ENCODE measurements at places on chromosomes 3 and 15.

DNA sequence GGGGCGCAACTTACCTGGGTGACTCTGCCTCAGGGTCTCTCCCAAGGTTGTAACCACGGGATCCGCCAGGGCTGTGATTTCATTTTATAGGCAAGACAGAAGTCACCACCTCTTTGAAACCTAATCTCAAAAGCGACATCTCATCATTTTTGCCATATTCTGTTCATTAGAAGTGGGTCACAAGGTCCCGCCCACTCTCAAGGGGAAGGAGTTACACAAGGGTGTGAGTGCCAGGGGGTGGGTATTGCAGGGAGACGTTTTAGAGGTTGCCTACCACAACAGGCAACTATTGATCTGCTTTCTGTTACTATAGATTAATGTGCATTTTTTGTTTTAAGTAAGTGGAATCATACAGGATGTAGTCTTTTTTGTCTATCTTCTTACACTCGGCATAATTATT lies 56.6 kb upstream of the ADPGK start:
- no peak for DNase-seq

DNA sequence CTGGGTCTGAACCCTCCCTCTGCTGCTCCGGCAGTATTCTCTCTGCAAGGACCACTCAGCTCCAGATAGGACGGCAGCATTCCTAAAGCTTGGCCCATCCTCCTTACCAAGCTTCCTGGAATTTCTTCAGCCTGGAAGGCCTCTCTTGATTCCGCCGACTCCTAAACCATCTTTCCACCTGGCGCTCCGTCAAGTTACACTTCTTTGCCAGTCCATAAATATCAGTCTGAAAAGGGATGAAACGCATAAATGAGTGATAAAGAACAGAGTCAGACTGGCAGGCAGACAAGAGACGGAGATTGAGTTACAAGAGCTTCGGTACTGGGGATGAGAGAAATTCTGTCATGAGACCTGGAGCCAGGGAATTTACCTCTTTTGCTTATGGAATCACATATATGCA lies 44.3 kb downstream of the CERS3 start:
- DNase-seq: no peak

- no peak for DNase-seq
Observed at GRCh38 chr3:33089515-33089914, 7.4 kb downstream of the GLB1 start.

DNA sequence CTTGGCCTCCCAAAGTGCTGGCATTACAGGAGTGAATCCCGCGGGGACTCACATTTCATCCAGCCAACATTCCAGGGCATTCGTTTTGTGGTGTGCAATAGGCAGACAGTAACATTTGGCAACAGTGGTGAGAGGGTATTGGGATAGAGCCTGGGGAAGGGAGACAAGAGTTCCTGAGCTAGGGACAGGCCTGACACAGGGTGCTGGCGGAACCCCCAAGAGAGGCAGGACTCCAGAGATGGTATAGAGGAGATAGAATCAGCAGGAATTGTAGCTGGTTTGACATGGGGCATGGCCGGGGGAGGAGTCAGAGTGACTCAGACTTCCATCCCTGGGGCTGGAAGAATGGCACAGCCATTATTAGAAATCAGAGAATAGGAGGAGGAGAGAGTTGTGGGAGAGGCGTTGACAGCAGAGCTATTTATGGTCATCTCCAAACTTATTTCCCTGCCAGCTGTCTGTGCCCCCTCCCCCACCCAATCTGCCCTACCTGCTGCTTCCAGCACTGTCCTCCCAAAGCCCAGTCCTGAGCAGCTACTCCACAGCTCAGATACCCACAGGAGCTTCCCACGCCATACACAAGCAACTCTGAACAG lies 4.4 kb upstream of the IDH2 start:
- no peak for DNase-seq

DNA sequence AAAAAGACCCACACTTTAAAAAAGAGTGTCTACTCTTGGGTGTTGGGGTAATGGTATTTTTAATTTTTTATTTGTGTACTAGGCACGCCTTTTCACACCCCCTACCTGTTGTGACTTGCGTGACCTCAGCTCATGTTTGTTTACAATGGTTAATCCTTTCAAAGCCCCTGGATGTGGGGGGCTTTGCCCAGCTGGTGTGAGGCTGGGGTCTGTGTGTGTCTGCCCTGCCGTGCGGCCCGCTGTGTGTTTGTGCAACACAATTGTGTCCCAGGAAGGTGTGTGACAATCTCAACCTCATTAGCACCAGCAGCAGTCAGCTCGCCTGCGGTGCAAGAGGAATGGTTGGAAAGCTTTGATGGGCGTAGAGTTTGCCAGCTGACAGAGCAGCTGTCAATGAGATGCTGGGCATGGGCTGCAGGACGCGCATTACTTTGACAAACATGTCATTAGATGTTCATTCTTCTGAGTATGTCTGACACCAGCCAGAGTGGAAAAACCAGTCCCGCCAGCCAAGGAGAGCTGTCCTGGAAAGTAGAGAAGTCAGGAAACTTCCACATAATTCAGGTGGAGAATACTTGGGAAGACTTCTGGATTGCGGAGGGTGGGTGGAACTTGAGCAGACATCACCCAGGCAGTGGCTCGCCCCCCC lies 9.6 kb downstream of the LRRK1 start:
- DNase-seq: no peak

GRCh38 chr15:41020311-41020710 lies 67.0 kb downstream of the CHAC1 start:
- no peak for DNase-seq

- DNase-seq: no peak
Observed at GRCh38 chr3:184145751-184146270, 9.4 kb upstream of the DVL3 start.

DNA sequence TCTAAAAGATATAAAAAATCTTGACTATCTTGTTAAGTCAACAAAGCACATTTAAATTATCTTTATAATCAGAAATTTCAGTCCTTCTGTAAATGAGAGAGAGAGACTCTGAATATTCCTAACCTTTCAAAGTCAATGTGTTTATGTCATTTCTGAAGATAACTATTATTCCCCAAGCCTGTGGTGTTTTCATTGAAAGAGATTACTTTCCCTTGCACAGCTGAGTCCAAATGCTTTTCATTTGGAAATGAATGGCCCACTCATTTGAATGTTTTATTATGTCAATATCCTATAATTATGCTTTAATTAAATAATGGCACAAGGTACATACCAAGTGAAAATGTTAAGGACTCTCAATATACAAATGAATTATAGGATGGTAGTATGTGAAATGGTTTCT lies 680.0 kb upstream of the DPPA4 start:
- no peak for DNase-seq

GRCh38 chr3:37129871-37130270 lies 44.5 kb downstream of the LRRFIP2 start:
- no peak for DNase-seq

DNA sequence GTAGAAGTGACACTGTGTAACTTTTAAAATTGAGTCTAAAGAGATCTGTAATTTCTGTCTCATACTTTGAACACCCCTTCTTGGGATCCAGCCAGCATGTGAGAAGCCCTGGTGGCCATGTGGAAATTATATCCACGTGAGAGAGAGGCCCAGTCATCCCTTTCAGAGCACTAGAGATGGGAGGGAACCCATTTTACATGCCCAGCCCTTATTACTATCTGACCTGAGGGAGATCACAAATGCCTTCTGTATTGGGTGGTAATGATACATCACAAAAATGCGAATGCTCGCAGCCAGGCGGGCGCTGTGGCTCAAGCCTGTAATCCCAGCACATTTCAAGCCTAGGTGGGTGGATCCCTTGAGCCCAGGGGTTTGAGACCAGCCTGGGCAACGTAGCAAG lies 27.3 kb upstream of the TRAK1 start:
- DNase-seq: no peak

DNA sequence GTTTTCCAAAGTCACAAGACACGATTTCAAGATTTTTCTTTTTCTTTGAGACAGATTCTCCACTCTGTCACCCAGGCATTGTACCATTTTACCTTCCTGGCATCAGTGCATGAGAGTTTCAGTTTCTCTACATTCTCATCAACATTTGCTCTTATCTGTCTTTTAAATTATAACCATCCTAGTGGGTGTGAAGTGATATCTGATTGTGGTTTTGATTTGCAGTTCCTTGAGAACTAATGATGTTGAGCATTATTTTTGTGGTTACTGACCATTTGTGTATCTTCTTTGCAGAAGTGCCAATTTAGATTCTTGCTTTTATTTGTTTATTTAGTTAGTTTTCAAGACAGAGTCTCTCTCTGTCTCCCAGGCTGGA lies 41.2 kb downstream of the ADIPOQ start:
- no peak for DNase-seq

GRCh38 chr15:64443016-64443415 lies 17.4 kb upstream of the ZNF609 start:
- no peak for DNase-seq

- DNase-seq: no peak
Observed at GRCh38 chr3:107938143-107938542, 152.7 kb downstream of the CD47 start.

GRCh38 chr3:127016043-127016343 lies 33.1 kb downstream of the PLXNA1 start:
- no peak for DNase-seq

DNA sequence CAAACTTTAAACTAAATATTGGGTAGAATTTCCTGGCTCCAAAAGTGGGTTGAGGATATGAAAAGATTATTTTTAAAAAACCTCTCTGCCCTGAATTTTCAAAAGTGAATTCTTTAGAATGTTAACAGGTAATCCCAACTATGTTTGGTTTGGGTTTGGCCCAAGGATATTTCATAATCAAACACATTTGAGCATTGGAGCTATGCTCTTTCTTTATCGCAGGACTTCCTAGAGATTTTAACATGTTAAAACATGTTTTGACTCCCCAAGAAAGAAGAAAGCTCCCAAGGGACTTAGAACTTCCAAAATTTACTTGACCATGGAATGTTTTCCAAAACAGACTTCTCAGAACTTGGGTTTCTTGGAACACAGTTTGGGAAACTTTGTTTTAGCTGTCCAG lies 75.6 kb upstream of the SYNPR start:
- DNase-seq: no peak

DNA sequence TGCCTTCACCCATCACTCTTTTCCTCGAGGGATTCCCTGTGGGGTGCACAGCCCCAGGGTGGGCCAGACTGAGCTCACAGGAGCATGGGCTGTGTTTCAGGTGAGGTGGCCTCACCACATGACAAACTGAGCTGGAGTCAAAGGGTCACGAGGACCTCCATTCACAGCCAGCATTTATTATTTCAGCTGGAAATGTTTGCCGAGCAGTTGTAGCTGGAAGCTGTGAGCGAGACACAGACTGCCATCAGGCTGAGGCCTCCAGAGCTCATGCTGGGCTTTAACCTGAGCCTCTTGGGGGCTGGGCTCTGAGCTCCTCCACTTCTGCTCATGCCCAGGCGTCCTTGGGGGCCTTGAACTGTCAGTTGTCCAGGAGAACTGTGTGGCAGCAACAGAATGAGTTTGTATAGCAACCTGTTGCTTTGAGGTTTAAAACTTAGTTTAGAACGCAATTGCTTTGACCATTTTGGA lies 57.5 kb downstream of the FLNB start:
- DNase-seq: no peak

GRCh38 chr3:150242220-150242936 lies 165.7 kb upstream of the TSC22D2 start:
- no peak for DNase-seq

GRCh38 chr15:57505056-57505715 lies 86.5 kb upstream of the MYZAP start:
- no peak for DNase-seq

- DNase-seq: no peak
Observed at GRCh38 chr3:59908701-59909100, 858.9 kb upstream of the CFAP20DC start.

DNA sequence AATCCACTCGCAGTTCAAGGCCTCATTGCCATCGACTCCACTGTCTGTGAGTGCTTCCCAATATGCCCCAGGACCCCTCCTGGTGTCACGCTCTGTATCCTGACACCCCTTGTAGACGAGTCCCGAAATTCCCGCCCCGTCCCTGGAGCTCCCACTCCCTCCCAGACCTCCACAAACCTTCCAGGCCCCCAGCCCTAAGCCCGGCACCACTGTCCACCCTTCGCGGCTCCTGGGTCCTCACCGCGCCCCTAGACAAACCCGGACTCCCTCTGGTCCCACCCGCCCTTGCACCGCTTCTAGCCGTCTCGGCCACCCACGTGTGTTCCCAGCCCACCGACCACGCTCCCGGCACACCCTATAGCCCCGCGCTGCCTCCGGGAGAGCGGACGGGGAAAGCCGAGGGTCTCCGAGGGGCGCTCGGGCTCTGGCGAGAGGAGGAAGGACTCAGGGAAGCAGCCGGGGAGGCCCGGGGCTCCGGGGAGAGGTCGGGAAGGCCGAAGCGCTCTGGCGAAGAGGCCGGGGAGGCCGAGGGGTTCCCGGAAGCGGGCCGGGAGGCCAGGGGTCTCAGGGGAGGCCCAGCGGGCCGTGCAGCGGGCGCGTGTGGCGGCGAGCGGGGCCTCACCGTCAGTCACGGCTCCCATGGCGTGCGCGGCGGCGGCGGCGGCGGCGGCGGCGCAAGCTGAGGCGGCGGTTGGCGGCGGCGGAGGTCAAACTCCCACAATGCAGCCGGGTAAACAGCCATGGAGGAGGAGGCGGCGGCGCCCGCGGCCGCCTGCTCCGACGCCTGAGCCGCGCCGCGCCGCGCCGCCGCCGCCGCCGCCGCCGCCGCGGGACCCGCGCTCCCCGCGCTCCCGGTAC lies at the start of the genes ATXN7 and THOC7:
TSS of gene ATXN7 (plus strand) at position 718 of the 858 bp plus-strand sequence. CDS start 48,732 bp downstream, outside the sequence.
TSS of gene THOC7 (minus strand) at position 656 of the 858 bp plus-strand sequence. CDS start at position 641, 15 bp downstream.
- no peak for DNase-seq

DNA sequence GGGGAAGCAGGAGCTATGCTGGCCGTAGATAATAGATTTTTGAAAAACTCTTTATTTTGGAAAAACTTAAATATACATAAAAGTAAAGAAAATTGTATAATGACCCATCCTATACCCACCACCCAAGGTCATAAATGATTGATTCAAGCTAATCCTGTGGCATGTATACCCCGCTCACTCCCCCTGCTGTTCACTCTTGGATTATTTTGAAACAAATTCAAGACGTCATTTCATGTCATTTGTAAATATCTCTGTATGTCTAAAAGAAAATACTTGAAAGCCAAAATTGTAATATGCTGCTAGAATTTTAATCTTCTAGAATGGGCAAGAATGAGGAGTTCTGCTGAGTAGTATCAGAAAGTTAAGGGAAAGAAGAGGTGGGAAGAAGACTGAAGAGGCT lies 241.7 kb downstream of the FEZF2 start:
- DNase-seq: no peak

GRCh38 chr3:60948488-60948887 lies 302.8 kb downstream of the FHIT start:
- no peak for DNase-seq

GRCh38 chr3:187746059-187746441 lies 782 bp upstream of the BCL6 start:
- no peak for DNase-seq

DNA sequence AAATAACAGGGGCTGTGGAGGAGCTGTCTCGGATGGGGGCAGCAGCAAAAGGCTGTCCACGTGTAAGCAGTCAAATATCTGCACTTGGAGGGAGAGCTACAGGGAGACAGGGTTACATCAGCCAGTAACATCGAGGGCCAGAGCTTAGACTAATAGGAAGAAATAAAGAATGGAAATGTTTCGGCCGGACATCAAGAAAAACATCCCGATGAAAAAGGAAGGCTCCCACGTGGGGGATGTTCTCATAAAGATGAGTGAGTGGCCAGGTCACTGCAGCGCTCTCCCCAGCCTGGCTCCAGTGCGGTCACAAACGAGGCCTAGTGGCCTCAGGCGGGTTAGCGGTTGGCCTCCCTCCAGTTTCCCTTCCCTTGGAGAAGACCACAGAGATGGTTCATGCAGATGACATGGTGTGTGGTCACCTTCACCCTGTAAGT lies 56.1 kb upstream of the WNT5A start:
- DNase-seq: no peak

GRCh38 chr3:152151216-152151876 lies 117.4 kb upstream of the MBNL1 start:
- DNase-seq: no peak
